Activated naive CD8-positive, alpha-beta T cell treated with anti-CD3 and anti-CD28 coated beads, Interleukin-2, amount 50 U/mL, for 24 hours (primary cell): ENCODE measurements at places on chromosomes 11 and 22.
A peak's percentile ranks its signal among the peaks of the same experiment; 100 is the strongest.

DNA sequence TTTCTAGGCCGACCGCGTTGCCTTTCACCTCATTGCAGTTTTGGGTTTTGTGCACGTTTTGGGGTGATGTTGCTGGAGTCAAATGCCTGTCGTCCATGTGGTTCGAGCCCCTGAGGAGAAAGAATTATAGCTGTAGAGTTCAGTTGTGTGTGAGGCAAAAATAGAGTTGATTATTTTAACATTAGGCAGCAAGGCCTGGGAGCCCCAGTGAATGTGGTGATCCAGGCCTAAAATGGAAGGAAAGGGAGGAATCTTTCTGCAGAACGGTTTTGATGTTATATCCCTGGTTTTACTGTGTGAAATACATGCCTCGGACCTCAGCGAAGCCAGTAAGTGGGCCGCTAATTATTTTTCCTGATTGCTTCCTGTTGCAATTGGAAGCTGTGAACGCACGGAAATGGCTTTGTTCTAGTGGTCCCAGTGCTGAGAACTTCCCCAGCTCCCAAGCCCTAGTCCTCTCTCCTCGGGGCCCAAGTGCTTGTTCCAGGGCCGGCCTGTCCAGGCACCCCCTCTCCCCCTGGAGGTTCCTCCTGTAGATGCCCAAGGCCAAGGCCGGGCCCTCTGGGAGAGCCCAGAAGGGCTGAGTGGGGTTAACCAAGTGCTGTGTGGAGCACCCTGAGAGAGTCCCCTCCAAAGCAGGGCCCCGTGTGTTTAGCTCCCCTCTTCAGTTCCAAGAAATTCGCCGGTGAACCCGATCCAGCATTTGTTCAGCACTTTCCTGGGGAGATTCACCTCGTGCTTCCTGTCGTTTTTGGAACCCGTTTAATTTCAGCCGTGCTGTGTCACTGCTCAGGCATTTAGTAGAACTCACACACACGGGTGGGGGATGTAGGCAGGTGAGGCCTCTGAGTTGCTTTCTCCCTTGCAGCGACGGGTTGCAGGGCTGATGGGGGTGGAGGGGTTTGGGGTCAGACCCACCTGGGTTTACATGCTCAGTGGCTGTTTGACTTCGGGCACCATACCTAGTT, 2.1 kb downstream of the LRP5 start:
- DNase-seq, result no peak

DNA sequence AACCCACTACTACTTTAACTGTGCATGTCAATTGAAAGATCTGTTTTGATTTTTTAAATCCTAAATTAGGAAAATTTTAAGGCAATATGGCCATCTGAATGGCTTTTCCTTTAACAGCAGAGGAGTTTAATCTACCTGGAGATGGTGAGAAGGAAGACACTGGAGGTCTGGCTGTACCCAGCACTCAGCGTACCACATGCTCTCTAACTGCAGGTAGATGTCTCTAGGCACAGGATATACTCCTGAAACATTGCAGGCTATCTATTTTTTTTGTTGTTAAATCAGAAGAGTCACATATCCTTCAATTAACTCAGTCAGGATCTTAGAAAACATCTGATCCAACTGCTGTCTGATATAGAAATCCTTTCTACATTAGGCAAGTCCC, 17.3 kb upstream of the CASTOR1 start:
- no peak for DNase-seq

- DNase-seq, result peak; percentile 76
Measured at GRCh38 chr11:34234086-34234740, 123.6 kb downstream of the ABTB2 start.

- no peak for DNase-seq
Measured at GRCh38 chr11:122154227-122154626, 38.2 kb upstream of the BLID start.

DNA sequence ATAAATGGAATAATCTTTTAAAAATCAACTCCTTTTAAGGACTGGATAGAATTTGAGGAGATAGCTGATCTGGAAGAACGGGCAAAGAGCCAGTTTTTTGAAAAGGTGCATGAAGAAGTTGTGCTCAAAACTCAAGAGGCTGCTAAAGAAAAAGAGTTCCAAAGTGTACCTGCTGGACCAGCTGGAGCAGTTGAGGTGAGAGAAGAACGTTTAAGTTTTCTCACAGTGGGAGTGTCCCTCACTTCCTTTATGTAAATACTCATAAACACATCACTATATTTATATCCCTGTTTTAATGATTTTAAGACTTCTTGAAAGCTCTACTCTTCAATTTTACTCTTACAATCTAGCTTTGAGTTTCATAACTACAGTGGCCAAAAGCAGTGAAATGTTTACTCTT, 11.7 kb upstream of the ANKRD42 start:
- DNase-seq, result no peak

GRCh38 chr11:117620086-117620485, 176.9 kb downstream of the DSCAML1 start:
- DNase-seq, result no peak

DNA sequence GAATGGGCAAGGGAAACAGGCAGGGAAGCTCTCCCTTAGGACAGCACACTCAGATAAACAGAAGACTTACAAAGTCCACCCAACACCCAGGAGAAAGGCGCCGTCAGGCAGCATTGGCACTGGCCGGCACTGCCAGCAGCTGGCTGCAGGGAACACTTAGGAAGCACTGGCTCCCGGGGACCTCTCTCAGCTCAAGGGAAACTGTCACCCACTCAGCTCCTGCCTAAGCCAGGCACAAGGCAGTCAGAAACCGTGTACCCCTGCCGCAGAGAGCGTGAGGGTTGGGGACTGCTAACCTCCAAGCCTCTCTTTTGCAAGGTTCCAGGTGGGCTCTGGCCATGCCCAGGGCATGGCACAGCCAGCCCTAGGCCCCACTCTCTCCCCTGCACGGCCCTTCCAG, 64.7 kb downstream of the DGCR2 start:
- no peak for DNase-seq

DNA sequence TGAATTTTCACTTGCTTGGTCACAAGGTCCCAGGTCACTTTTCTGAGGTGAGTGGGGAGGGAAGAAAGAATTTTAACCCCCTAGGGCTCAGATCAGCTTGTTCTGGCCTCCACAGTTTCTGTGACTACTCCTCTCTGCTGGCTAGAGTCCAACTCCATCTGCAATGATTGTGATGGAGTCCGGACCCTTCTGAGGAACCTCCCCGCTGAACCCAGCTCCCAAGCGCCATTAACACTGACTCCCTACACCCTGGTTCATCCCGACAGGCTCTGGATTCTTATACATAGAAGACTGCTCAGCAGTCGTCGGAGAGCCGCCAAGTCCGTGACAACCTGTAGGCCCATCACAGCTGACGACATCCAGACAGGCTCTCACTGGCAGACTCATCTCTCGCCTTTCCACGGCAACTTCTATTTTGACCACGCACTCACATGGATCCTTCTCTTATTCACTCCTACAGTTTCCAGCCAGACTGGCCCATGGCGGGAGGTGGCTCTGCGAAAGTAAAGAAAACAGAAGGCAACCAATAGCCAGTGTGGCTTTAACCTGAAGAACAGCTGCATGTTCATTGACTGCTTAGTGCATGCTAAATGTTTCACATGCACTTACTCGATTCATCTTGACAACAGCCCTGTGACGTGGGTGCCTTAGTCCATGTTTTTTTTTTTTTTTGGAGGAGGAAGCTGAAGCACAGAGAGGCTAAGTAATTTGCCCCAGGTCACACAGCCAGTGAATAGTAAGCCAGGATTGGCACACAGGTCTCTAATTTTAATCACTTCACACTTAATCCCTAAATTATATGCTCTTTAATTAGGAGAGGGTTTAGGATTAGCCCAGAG, 68.0 kb upstream of the PRDM11 start:
- no peak for DNase-seq

DNA sequence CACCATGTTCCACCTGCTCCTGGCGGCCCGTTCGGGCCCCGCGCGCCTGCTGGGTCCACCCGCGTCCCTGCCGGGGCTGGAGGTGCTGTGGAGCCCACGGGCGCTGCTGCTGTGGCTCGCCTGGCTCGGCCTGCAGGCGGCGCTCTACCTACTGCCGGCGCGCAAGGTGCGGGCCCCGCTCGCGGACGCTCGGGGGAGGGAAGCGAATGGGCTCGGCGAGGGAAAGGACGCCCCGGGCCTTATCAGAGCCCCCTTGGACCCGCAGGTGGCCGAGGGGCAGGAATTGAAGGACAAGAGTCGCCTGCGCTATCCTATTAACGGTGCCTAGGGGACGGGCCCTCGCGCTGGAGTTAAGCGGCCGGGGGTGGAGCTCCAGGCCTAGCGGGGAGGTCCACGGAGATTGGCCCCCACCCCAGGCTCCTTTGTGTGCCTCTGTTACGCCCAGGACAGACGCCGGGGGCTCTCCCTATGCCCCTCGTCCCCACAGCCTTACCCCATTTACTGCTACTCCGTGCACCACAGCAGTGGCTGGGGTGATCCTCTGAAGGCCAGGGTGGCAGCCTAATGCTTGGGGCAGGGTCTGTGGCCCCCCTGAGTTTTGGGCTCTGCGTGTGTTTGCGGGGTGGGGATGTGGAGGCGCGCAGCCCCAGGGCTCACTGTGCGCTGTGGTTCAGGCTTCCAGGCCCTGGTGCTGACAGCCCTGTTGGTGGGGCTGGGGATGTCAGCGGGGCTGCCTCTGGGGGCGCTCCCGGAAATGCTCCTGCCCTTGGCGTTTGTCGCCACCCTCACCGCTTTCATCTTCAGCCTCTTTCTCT, 1.1 kb downstream of the TM7SF2 start:
- DNase-seq, result peak; percentile 82

DNA sequence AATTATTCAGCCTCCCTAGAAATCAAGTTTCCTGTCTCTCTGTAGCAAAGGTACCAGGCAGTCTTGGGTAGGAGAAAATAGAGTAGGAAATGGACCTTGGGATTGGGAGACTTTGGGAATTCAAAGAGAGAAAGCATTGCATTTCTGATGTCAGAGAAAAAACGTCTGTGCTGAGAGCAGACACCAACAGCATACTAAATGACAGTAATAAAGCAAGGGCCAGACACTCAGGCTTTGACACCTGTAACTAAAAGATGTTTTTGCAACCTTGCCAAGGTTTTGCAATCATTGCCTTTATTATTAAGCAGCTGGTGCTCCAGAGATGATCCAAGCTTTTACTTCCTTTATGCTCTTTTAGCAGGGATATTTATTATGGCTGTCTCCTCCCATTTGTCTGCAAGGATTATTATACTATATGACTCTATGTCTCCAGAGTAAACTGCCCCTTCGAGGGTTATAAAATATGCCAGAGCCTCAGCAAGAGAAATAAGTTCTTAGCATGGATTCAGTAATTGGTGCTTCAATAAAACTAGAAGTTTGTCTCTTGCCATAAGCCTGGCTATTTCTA, 85.2 kb upstream of the GRAMD1B start:
- DNase-seq, result no peak

DNA sequence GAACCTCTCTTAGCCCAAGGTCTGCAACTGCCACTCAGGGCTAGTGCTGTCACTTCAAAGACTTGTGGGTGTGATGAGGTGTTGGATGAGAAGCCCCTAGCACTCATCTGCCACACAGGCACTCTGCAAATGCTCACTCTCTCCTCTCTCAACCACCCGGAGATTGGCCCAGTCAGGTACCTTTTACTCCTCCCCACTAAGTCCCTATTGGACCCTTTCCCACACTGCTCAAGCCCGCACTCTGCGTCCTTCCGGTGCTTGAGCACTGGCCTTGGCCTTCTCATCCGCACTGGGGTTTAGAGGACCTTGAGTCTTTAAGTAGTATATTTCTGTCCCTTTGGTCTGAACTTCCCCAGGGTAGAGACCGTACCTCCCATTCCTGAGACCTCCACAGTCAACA, 308.0 kb downstream of the NXPE2 start:
- DNase-seq, result no peak

- DNase-seq, result no peak
Measured at GRCh38 chr22:35879351-35879750, 149.3 kb downstream of the RBFOX2 start.

DNA sequence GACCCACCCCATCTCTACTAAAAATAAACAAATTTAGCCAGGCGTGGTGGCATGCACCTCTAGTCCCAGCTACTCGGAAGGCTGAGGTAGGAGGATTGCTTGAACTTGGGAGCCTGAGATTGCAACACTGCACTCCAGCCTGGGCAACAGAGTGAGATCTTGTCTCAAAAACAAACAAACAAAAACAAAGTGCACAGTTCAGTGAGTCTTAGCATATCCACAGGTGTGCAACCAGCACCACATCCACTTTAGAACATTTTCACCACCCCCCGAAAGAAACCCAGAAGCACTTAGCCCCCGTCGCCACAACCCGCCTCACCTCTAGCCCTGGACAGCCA, 27.4 kb downstream of the MB start:
- DNase-seq, result no peak

GRCh38 chr11:130765951-130766649, 150.2 kb downstream of the SNX19 start:
- DNase-seq, result no peak

DNA sequence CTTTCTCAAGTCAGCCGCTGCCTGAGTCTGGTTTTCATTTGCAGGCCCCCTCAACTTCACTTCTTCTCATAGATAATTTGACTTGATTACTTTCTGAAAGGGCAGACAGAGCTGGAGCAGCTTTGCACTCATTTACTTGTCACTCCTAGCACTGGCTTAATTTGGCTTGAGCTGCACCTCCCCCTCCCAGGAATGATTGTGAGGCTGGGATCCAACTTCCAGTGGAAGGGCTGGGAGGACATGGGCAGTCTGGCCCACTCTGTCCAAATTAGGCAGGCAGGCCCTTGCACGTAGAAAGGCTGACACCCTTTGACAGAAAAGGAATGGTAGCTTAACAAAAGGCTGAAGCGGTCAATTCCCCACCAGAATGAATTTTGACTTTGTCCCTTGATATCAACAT, 453.9 kb downstream of the ETS1 start:
- DNase-seq, result no peak

DNA sequence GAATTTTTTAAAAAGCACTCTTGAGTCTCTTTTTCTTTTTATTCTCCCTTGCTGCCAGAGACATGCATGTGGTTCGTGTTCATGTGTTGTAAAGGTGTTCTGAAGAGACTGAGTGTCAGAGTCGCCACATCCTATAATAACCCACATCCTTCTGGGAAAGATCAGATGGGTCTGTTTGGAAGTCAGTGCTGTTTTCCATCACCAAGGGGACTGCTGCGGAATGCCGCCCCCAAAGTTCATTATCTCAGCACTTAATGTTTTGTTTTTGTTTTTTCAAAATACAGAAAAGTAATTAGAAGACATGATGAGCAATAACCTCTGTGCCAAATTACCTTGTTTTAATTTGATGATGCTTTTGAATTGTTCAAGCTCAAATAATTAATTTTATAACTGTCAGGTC, 56.9 kb upstream of the EIF3M start:
- no peak for DNase-seq

DNA sequence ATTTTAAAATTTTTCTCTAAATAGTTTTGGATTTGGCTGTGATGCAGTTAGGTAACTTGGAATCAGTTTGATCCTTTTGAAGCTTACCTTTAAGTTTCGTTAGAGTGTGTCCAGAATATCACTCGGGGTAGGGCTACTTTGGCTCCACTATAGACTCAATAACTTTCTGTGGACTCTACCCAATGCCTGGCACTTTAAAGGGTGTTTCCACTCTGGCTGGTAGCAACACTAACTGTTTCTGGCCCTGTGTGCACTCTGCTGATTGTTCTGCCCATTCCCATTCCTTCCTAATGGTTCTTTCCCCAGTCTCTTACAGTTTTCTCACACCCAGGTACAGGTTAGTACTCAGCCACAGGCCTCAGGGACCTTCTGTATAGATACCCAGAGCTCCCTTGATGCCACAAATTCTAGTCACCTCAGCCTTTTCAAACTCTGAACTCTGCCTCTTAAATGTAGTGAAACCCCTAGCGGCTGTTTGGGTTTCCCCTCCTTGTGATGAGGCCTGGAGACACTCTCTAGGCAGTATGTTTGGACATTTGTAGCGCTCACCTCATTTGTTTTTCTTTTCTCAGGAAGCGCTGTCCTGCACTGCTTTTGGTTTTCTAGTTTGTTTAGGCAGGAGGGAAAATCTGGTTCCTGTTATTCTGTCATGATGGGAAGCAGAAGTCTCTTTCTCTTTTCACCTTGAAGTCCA, 16.8 kb downstream of the CUL5 start:
- DNase-seq, result peak; percentile 3
